ENCODE measurements at places on chromosomes 11 and 22. TPM values are rescaled to one million over a fixed set of nuclear protein-coding genes. Genes with fewer than 3 reads are reported as not detected.

DNA sequence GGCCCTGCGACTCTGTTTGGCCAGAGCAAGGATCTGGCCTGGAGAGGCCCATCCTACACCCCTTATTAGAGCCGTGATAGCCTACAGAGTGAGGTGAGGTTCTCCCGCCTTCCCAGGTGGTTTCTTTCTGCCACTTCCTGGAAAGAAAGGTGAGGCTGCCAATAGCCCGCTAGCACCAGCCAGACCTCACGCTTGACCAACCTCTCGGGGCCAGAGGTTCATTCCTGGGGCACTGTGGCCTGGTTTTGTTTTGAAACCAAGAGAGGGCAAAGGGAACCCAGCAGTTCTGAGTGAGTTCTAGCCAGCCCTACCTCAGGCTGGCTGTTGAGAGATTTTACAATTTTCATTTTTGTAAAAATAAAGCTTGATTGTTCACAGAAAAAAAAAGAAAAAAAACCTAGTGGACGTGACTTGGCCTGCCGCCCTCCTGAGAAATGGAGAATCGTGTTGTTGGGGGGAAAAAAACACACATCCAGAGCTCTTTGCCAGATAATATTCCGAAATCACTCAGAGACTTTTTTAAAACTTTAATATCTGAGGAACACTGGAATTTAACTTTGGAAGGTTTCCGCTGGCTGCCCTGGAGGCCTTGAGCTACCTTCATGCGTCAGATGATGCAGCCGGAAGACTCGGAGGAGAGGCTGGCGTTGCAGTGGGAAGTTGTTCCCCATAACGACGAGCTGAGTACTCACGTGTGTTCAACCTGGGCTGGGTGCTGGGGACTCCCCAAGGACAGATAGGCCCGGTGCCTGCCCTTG, 84.5 kb downstream of the BCR start:
- no peak for DNase-seq

- DNase-seq: no peak
These were observed at the start of gene GSTT4 for GRCh38 chr22:24005201-24005600. Gene GSTT4 (minus strand): TSS chr22:24005453. CDS start chr22:24005356, 97 bp downstream.

Gene TBX1
- polyA plus RNA-seq: not detected

Gene PTPRCAP
- 613 TPM for polyA plus RNA-seq

Gene C11orf97
- polyA plus RNA-seq: not detected

- DNase-seq: no peak
These were observed 101.1 kb upstream of the GALNT18 start for GRCh38 chr11:11722861-11723260.

Gene EMID1
- not detected for polyA plus RNA-seq

DNA sequence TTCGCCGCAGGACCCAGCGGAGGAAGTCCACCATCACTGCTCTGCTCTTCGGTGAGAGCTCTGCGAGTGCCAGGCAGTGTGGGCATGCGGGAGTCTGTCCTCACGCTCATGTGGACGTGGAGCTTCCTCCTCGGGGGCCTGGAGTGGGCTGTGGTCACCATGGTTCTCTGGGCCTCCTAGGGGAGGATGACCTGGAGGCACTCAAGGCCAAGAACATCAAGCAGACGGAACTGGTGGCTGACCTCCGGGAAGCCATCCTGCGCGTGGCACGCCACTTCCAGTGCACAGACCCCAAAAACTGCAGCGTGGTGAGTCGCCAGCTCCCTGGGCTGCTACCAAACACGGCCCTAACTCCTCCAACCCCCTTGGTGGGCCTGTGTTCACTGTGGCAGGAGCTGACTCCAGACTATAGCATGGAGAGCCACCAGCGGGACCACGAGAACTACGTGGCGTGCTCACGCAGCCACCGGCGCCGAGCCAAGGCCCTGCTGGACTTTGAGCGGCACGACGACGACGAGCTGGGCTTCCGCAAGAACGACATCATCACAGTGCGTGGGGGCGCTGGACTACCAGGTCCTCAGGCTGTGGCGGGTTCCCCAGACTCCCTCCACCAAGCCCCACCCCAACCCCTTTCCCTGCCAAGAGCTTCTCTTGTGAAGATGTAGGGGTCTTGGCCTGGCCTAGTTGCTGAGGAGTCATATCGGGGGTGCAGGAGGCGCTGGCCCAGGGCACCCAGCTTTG, 36.8 kb downstream of the SGSM3 start:
- no peak for DNase-seq

GRCh38 chr11:97856666-97857065, 1164.1 kb upstream of the CNTN5 start:
- no peak for DNase-seq

DNA sequence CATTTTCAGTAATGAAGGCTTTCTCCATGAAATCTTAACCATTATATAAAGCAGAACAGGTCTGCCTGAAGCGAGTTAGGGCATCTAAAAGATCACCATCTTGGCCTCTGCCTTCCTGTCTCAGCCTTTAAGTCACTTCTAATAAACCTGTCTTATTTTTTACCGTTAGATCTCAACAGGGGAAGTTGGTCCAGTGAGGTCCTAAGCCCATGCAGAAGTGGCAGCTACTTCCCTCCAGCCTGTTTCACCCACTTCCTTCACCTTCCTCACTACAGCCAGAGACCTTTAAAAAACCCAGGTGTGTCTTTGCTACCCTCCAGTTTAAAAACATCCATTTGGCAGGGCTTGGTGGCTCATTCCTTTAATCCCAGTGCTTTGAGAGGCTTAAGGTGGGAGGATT, 14.1 kb upstream of the LIPT2 start:
- no peak for DNase-seq

GRCh38 chr11:120011836-120012235, 126.1 kb downstream of the TRIM29 start:
- no peak for DNase-seq

GRCh38 chr22:48630848-48631247, 1196.8 kb downstream of the BRD1 start:
- DNase-seq: no peak

Gene OR6A2
- polyA plus RNA-seq: not detected

GRCh38 chr11:3824714-3825472, 15.9 kb downstream of the RHOG start:
- peak; percentile 75 for DNase-seq

Gene TUBA8
- 1.0 TPM for polyA plus RNA-seq

DNA sequence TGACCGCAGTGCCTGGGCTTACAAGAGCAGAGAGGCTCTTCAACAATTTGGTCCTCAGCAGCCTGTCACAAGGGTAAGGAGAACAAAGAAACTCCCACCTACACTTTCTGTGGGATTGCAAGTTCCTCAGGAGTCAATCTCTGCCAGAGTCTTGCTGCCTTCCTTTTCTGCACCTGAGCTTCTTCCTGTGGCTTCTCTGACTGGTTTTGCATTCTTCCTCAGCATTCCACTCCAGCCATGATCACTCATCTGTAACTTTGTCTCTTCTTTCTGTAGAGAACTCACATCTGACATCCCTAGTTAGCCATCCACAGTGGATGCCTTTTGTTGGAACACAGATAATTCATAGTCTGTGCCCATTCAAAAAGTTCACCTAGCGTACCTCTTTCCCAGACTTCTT, 14.2 kb upstream of the OR6A2 start:
- no peak for DNase-seq

GRCh38 chr11:131217313-131218310, 152.8 kb upstream of the NTM start:
- no peak for DNase-seq
